ENCODE measurements at places on chromosomes 12 and 14.
A peak's percentile ranks its signal among the peaks of the same experiment; 100 is the strongest.

- no peak for DNase-seq
Measured at GRCh38 chr12:112032292-112032691, 19.1 kb downstream of the ERP29 start.

GRCh38 chr12:130154276-130155070 is 7.8 kb upstream of the FZD10 start:
- no peak for DNase-seq

- peak; percentile 70 for DNase-seq
Measured at GRCh38 chr14:55160989-55161388, 30.4 kb downstream of the DLGAP5 start.

- no peak for DNase-seq
Measured at GRCh38 chr12:93090731-93091172, 161.7 kb upstream of the EEA1 start.

DNA sequence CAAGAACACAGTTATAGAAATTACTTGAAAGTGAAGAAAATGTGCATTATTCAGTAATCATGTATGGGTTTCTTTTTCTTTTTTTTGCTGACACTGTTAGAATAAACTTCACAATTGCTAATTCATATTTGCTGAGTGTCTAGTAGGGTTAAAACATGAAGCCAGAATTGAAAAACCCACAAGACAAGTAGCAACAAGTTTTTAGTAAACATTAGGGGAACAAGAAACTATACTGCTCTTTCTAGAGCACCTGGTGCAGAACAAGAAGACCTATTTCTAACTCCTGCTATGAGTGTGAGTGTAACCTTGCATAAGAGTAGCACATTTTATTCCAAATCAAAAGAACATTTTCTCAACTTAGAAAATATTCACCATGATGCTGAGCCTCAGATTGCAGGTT is 83.2 kb downstream of the ITPR2 start:
- no peak for DNase-seq

GRCh38 chr12:64058541-64059265 is 163.4 kb downstream of the KICS2 start:
- no peak for DNase-seq

GRCh38 chr12:28089338-28089737 is 100.9 kb upstream of the CCDC91 start:
- DNase-seq = no peak

DNA sequence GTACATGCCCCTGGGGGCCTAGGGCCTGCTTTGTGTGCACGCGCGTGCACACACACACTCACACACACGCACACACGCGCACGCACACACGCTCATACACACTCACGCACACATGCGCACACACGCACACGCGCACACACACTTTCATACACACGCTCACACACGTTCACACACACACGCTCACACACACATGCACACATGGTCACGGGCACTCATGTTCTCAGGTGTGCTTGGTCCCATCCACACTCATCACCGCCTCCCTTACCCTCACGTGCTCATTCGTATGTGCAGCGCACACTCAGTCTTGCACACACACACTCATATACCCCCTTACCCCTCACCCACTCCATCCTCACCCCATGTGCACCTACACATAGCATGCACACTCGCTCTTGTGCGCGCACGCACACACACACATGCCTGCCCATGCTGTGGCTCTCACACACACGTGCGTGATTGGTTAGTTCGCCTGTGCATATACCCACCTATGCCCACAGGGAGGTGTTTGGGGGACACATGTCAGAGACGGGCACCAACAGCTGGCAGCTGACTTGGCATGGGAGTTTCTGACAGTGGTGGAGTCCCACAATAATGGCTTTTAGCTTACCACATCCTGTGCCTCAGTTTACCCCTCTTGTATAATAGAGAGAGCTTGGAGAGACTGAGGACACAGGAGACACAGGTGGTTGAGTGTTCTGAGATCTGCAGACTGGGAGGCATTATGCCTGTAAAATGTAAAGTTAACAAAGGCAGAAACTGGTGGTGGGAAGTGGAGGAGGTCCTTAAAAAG is 28.7 kb downstream of the TSPAN9 start:
- DNase-seq = no peak

DNA sequence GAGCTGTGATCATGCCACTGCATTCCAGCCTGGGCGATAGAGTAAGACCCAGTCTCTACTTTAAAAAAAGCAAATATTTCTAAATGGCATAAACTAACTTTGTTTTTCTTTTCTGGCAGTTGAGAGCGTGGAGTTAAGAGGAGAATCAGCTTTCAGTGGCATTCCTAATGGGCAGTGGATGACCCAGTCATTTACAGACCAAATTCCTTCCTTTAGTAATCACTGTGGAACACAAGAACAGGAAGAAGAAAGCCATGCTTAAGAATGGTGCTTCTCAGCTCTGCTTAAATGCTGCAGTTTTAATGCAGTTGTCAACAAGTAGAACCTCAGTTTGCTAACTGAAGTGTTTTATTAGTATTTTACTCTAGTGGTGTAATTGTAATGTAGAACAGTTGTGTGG is 21.2 kb downstream of the TDG start:
- no peak for DNase-seq

DNA sequence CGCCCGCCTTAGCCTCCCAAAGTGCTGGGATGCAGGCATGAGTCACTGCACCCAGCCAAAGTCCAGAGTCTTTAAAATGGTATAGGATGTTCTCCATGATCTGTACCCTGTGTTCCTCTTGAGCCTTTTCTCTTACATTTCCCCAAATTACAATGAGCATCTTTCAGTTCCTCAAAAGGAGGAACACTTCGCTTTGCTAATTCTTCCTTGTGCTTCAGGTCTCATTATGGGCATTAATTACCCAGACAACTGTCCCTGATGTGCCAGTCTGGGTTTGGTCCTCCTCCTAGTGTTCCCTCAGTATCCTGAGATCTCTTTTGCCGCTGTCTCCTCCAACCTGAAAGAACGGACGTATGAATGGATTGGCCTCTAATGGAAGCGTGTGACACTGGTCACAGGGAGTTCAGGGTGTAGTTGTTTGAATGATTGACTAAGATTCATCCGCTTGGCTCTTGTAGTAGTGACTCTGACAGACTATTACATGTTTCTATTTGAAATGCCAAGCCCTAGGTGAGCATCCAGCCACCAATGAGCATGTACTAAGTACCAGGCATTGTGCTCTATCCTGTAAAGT is 8.2 kb downstream of the PRKCH start:
- DNase-seq = no peak

GRCh38 chr14:100075681-100076080 is 10.5 kb downstream of the EVL start:
- no peak for DNase-seq

- DNase-seq = no peak
Measured at GRCh38 chr12:6090803-6091202, 33.7 kb downstream of the VWF start.

GRCh38 chr12:8828257-8829124 is 6.1 kb downstream of the A2ML1 start:
- no peak for DNase-seq

DNA sequence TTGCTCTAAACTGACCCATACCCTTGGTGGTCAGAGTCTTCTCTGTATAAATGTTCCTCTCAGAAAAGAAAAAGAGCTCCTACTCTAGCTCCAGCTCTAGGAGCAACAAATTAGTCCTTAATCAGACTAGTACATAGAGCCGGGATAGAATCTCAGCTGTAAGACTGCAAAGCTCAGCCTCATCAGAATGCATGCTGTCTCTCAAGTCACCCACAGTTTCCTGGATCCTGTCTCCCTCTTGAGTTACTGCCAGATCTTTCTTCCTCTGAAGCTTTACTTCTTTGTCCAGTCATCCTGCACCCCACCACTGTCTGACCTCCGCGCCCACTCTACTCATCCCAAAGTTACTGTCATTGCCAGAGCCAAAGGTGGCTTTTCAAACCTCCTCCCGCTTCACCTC is 139.3 kb upstream of the PRMT8 start:
- DNase-seq = no peak

DNA sequence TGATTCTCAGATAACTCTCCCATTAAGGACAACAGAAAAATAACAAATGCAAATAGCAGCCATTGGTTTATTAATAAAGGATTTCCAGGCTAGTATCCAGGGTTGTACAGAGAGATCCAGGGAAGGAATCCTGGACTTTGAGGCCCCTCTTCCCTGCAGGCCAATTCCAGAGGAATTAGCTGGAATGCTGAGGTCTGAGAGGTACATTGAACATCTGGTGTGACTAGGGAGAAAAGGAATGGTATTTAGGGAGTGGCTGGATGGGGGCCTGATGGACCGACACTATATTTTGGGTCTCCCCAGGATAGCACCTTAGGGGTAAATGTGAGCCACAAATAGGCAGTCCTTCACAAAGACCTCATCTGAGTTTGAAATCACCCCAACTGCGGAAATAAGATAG is 924.5 kb downstream of the AACS start:
- no peak for DNase-seq

DNA sequence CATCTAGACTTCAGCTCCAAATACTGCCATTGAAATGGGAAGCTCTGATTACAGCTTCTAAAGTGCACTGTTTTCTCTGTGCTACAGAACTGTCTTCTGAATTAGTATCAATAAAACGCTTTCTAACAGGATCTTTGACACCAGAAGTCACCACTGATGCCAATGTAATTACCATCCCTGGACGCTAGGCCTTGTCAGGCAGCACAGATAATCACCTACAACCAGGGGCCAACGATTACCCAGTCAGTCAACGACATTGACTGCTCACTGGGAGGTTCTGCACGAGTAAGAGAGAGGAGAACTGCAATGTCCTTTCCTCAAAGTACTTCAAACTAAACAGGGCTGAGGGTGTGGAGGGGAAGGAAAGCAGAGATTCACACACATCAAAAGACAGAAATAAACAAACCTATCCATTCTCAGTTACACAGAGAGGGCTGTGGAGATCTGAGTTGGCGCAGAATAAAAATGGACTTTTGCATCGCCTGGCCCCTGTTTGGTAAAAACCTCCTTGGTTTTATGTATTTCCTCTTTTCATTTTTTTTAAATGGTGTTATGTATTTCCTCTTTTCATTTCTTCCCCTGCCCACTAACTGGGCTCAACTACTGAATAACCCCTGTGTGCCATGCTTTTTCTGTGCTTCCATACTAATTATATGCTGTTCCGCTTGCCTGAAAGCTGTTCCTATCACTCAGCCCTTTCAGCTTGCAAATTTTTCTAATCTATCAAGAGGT is 492.2 kb downstream of the APAF1 start:
- no peak for DNase-seq

DNA sequence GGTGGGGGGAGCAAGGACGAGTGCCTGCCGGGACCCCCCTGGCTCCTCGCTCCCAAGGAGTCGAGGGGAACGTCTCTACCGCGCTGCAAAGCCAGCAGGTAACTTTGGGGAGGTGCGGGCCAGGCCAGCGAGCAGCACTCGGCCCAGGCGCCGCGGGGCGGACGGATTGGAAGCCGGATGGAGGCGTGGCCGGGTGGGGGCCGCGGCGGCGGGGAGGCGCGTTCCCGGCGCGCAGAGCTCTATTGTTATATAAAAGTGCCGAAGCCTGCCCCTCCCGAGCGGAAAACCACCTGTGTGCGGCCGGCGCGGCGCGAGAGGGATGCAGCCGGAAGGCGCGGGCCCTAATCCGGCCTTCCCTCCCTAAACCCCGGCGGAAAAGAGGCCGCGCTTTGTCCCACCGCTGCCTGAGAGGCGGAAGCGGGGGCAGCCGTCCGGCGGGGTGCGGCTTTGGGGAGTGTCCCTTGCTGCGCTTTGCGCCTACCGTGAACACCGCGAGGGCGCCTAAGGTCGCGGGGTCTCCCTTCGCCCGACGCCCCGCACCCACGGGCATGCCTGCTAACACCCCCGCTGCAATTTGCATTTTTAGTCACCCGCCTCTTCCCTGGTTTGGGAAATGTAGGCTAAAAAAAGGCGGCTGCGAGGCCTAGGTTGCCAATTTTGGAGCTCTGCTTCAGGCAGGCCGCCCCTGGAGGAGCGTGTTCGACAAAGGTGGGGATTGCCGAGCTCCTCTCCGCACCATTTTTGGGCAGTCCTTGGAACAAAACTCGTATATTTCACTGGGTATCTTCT is 1.7 kb upstream of the DUSP6 start:
- DNase-seq = peak; percentile 61

DNA sequence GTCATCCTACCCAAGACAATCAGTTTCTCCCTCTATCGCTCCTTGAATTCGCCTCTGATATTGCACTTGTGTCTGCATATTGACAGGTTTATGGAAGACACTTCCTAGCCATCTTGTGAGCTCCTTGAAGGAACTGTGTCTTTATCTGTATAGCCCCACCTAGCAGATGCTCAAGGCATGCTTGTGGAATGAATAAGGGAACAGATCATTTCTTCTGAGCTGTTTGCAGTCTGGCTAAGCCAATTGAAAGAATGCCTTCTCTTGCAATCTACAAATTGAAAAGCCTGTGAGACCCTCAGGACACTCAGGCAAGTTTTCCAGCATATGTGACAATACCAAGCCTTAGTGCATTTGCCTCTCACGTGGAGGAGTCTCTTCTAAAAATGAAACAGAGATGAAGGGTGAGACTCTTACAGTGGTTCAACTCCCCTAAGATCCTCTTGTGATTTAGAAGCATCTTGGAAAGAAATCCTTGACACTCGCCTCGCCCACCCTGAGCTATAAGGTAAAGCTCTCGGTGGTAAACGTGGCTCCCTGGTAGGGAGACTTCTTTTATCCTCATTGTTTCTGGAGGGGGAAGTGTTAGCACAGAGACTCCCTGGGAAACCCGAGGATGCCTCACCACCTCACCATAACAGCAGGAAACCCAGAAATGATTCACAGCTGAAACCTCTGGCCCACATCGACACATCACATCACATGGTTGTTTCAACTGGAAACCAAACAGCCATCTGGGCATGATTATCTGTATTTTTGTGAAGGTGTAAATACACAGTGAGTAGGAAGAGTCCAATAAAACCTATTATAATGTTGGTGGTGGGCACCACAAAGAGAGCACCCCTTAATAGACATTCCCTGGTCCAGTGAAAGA is 112.3 kb upstream of the BCL2L14 start:
- peak; percentile 50 for DNase-seq

Measured in CD4-positive, alpha-beta T cell treated with Interleukin-2 at 100 ng/mL for 4 hours (primary cell).